Ecto neural progenitor cell (in vitro differentiated cells): ENCODE measurements at places on chromosomes 5 and 9.

DNA sequence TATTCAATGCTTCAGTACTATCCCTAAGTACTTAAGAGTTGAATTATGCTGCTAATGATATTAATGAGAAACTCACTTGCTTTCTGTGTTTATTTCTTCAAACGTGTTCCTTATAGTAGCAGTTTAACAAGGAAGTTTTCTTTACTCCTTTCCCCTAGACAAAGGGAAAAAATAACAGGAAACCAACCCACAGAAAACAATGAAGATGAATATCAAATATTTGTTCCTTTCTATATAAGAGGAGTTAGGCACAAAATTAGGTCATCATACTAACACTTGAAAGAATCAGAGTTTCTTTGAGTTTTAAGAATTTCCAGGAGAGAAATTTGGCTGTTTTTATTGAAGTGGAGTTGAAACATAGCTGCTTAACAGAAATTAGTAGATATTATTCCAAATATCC lies 15.4 kb upstream of the OCLN start:
- no peak for DNase-seq

DNA sequence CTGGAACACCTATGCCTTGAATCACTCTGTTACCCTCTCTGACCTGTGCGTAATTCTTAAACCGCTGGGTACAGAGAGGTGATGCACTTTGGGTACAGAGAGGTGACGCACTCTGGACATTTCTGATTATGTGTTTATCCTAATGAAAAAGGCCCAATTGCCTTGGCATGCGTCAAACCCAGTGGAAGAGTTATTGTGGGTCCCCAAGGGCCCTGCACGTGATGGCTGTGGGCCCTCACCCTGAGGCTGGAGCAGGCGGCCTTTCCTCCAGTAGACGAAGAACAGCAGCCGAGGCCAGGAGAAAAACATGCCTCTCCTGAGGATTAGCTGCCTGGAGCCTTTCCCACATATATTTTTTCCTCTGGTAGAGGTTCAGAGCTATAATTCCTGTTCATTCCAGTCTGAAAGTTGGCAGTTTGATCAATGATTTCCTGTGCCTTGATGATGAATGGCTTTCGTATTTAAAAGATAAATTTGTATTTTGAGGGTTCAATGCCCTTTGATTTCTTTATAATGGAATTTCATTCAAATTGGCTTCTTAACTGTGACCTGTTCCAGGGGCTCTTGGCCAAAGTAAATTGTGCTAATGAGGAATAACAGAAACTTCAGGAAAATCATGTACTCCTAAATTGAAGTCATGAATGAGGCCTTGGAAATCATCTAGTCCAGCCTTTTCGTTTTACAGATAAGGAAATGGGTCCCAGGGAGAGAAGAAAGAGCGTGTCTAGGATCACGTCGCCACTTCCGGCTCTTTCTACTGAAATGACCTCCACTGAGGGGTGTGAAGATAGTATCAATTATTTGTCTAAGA lies 22.8 kb downstream of the ACER2 start:
- DNase-seq: no peak

- no peak for DNase-seq
Observed at GRCh38 chr9:123642291-123643278, 286.6 kb downstream of the CRB2 start.

DNA sequence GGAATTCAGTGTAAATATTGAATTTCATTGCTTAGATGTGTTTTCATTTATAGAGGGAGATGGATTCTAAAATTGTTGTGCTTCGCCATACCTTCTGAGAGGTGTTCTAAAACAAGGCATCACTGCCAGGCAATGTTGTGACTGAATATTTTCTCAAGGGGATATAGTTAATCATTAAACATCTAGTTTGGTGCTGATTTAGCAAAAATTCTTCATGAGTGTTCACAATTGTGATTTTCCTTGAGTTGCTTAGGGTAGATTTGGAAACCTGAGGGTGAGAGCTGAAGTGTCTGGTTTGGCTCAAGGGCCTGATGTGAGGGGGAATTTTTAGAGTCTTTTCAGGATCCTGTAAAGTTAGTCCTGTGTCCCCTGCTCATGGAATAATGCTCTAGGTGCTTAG lies 104.5 kb downstream of the MAT2B start:
- no peak for DNase-seq

GRCh38 chr9:94030318-94031179 lies 53.7 kb upstream of the PTPDC1 start:
- DNase-seq: peak; percentile 87

- no peak for DNase-seq
Observed at GRCh38 chr5:114174131-114174530, 187.7 kb upstream of the KCNN2 start.

DNA sequence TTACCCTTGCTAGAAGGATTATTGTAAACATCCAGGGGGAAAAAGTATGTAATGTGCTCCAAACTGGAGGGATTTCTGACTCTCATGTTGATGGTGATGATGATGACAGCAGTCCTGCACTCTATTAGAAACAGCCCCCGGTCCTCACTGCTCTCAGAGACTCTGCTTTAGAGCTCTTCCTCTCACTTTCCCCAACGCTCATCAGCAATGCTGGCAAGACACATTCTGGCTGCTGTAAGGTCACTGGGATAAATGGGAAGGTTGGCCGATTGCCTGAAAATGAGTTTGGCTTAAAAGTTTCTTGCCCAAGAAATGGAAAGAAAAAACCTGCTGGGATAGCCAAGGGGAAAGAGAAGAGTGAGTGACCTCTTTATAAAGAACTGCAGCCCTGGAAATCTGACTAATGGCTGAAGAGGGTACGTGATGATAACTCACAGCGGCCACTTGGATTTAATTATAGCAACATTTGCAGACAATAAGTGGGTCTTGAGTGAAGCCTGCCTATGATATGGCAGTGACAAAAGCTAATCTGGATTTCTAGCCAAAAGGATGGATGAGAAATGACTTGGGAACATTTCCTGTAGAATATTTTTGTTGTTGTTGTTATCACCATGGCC lies 235.8 kb downstream of the TMEM38B start:
- no peak for DNase-seq

DNA sequence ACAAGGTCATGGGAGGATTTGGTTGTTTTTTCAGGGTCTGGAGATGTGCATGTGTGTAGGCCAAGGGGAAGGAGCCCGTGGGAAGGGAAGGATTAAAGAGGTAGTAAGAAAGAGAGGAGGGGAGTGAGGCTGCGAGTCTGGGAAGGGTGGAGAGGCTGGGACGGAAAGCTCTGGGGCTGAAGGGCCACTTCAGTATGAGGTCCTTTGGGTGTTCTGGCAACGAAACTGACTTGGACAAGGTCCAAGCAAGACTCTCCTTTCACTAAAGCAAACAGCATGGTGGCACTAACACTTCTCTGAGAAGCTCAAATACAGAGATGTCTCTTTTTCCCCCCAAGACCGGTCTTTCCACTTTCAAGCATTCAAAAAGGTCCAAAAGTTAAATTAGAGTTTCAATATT lies 394.5 kb downstream of the ARHGEF28 start:
- no peak for DNase-seq

- DNase-seq: no peak
Observed at GRCh38 chr9:116096853-116097252, 56.7 kb upstream of the PAPPA start.

- DNase-seq: no peak
Observed at GRCh38 chr5:115583474-115583873, 18.8 kb downstream of the TICAM2 start.

- DNase-seq: peak; percentile 91
Observed at GRCh38 chr9:128733256-128733655, 9.3 kb upstream of the ZDHHC12 start.

GRCh38 chr5:125978015-125978414 lies 445.2 kb upstream of the GRAMD2B start:
- no peak for DNase-seq

- no peak for DNase-seq
Observed at GRCh38 chr5:3373391-3373790, 222.2 kb upstream of the IRX1 start.

DNA sequence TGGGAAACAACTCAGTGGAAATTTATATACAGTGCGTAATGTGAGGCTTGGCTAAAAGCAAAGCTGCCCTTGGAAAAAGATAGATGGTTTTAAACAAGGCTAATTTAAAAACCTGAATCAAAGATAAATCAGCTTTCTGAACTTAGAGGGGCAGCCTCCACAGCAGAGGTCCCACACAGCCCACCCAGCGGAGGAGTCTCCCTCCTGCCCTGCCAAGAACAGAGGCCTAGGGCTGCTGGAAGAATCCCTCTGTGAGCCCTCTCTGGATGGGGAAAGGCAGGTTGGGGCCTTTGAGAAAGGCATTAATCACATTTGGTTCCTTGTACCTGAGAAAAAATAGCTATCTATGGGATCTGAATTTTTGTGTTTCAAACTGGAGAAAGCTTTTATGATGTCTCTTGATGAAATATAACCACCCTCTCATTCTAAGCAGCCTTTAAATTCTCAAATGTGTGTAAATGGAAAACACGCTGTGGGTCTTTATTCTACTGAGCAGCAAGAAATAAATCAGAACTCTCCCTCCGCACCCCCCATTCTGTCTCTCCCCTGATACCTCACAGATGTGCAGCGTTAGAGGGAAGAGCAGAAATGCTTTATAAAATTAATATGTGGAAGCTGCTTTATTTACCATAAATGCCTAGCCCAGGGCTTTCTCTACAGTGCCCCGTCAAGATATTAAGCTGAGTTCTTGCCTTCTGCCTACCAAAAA lies 329.2 kb downstream of the EFNA5 start:
- DNase-seq: no peak

DNA sequence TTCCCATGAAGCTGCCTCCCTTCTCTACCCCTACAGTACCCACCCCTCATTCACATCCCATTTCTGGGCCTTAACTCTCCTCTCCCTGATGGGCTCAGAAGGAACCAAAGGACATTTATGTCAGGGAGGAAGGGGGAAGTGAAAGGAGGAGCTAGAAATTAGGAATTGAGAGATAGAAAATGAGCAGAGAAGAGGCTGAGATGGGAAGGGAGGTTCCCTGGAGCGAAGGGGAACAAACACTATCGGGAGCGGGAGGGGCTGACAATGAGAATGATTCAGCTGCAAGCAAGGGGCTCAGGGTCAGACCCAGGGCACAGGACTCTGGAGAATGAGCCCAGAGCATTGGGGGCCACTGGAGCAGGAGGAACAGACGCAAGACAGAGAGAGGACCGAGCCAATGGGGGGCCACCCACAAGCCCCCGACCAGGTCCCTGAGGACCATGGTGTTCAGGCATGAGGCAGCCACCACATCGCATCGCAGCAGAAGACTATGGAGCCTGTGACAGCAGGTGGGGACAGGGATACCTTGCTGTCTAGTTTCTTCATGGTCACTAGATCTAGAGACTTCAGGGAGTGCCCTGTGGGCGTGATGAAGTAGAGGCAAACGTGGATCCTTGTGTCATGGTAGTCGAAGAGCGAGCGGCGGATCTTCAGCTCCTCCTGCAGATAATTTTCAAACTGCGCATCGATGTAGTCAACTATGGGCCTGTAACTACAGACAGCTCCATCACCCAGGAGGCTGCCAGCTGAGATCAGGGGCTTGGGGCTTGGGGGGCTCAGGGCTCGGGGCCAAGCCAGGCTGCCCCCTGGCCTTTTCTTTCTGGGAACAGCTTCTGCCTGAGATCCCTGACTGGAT lies 13.6 kb downstream of the SEPTIN8 start:
- DNase-seq: peak; percentile 22

- DNase-seq: no peak
Observed at GRCh38 chr9:37248651-37249163, 128.3 kb downstream of the ZCCHC7 start.

DNA sequence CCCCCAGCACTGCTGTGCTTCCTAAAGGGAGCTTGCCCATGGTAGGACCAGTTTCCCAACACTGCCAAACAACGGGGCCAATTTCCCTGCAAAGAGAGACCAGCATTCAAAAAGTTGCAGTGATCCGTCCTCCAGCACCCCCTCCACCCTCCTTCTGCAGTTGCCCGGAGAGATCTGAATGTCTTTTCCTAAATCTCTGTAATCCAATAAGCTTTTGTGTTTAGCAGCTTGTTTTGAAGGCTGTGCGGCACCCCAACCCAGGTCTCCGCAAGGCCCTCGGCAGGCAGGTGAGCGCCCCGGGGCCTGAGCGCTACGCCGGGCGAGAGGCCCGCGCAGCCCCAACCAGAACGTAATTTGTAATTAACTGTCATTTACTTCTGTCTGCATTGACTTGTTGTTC lies 366.9 kb upstream of the IRX2 start:
- peak; percentile 71 for DNase-seq

GRCh38 chr5:23330726-23331125 lies 176.7 kb upstream of the PRDM9 start:
- no peak for DNase-seq

DNA sequence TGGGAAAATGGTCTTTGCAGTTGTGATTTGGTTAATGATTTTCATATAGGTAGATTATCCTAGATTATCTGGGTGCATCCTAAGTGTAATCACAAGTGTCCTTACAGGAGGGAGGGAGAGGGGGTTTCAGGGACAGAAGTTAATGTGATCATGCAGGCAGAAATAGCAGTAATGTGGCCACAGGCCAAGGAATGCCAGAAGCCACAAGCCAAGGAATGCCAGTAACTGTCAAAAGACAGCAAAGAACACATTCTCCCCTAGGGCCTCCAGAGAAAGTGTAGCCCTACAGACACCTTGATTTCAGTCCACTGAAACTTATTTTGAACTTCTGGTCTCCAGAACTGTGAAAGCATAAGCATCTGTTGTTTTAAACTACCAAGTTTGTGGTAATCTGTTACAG lies 2074.5 kb downstream of the MAT2B start:
- DNase-seq: no peak

DNA sequence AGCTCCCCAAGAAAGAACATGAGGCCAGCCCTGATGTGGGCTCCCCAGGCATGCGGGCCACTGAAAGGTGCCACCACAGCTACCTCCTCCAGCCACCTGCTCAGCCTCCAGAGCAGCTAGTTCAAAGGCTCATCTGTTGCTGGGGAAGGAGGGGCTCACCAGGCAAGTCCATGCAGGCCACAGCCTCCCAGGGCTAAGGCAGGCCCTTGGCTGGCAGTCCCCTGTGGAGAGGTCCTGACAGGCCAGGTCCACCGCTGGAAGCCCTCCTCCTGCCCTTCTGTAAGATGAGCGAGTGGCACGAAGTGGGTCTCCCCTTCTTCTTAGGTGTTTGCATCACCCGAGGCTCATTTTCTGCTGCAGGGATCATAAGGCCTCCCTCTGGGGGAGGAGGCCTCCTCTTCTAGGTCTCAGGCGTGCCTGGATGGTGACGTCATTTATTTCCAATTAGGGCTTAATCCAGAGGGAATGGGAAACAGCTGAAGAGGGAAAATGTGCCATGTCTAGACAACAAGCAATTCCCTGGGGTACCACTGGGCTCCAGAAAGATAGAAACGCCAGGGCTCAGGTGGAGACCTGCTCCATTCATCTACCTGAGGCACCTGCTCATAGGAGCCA lies 91.6 kb downstream of the CFAP90 start:
- no peak for DNase-seq

DNA sequence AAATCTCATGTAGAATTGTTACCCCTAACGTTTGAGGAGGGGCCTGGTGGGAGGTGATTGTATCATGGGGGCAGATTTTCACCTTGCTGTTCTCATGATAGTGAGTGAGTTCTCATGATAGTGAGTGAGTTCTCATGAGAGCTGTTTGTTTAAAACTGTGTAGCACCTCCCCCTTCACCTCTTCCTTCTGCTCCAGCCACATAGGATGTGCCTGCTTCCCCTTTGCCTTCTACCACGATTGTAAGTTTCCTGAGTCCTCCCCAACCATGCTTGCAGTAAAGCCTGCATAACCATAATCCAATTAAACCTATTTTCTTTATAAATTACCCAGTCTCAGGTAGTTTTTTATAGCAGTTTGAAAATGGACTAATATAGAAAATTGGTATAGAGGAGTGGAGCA lies 1783.7 kb upstream of the CDH9 start:
- DNase-seq: no peak

- no peak for DNase-seq
Observed at GRCh38 chr5:61228691-61229280, 66.5 kb upstream of the SMIM15 start.
